ENCODE measurements at places on chromosomes 2 and 18.

GRCh38 chr2:189285962-189286645, 106.5 kb upstream of the COL5A2 start:
- no peak for DNase-seq

GRCh38 chr2:238336151-238336550, 15.8 kb downstream of the TRAF3IP1 start:
- no peak for DNase-seq

GRCh38 chr2:41736586-41736985, 311.2 kb upstream of the PKDCC start:
- no peak for DNase-seq

- DNase-seq: no peak
These were observed 32.5 kb upstream of the RMDN2 start for GRCh38 chr2:37892436-37893114.

GRCh38 chr2:9767656-9768281, 75.5 kb upstream of the TAF1B start:
- no peak for DNase-seq

DNA sequence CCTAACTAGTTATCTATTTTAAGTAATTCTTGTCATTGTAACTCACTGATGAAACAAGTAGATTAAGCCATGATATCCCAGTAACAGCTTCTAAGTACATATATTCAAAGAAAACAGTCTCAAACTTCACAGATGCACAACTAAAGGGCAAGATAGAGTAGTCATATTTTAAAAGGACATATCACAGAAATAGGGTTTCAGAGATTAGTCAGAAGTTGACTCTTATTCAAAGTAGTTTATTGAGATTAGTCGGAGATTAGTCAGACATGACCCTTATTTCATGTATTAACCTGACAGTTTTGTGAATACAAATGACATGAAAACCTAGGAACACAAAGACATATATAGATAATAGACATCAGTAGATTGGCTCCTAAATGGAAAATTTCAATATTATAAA, 15.9 kb upstream of the CHAC2 start:
- DNase-seq: no peak

DNA sequence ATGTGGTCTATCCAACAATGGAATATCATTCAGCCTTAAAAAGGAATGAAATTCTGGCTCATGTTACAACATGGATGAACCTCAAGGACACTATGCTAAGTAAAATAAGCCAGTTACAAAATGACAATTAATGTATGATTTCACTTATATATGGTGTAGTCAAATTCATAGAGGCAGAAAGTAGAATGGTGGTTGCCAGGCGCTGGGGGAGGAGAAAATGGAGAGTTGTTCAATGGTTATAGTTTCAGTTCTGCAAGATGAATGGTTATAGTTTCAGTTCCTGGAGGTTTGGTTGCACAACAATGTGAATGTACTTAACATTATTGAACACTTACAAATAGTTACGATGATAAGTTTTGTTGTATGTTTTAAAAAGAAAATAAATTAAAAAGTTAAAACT, 79.2 kb upstream of the IL1R2 start:
- DNase-seq: no peak

GRCh38 chr2:240467149-240467642, 31.7 kb downstream of the GPC1 start:
- no peak for DNase-seq

DNA sequence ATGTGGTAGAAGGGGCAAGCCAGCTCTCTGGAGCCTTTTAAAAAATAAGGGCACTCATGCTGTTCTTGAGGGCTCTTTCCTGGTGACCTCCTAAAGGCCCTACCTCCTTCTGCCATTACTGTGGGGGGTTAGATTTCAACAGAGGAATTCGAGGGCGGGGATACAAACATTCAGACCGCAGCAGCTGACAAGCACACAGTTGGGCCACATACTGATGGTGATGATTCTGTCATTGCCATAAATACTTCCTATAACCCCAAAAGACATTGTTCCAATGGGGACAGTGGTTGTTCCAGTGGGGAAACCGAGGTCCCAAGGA, 67.0 kb downstream of the TSHZ1 start:
- DNase-seq: no peak

- DNase-seq: no peak
These were observed 51.6 kb upstream of the STPG4 start for GRCh38 chr2:47206681-47207080.

DNA sequence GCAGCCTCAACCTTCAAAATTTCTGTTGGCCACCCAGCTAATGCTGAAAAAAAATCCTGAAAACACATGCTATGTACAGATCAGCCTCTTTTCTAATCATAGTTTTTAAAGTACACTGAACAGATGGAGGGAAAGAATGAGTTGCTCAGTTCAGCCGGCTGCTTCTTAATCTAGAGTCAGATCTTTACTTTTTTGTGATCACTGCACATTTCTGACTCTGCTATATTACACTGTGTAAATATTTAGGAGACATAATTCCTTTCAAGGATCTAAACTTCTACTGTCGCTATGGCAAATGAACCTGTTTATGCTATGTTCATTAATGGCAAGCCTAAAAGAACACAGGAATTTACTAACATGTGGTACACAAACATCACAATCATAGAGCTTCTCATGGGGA, 114.2 kb downstream of the SRBD1 start:
- no peak for DNase-seq

- no peak for DNase-seq
These were observed 217.2 kb downstream of the TMEM163 start for GRCh38 chr2:134501476-134502091.

DNA sequence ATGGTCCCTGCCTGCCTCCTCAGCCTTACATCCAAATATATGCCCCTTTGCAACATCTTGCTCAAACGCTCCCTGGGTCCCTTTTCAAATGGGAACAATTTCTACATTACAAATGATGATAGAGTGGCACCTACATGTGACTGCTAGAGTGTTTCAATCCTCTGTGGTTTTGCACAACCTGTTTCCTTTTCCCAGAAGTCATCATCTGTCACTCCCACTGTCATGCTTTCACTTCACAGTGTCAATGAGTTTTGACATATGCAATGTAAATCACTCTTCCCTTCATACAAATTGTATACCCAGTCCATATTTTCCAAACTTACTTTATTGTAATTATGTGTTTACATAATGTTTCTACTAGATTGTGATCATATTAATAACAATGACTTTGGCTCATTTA, 887.3 kb downstream of the TDRD15 start:
- no peak for DNase-seq
